ENCODE measurements at places on chromosomes 1 and 21.

- no peak for DNase-seq
Measured at GRCh38 chr21:35933466-35933865, 126.9 kb downstream of the SETD4 start.

DNA sequence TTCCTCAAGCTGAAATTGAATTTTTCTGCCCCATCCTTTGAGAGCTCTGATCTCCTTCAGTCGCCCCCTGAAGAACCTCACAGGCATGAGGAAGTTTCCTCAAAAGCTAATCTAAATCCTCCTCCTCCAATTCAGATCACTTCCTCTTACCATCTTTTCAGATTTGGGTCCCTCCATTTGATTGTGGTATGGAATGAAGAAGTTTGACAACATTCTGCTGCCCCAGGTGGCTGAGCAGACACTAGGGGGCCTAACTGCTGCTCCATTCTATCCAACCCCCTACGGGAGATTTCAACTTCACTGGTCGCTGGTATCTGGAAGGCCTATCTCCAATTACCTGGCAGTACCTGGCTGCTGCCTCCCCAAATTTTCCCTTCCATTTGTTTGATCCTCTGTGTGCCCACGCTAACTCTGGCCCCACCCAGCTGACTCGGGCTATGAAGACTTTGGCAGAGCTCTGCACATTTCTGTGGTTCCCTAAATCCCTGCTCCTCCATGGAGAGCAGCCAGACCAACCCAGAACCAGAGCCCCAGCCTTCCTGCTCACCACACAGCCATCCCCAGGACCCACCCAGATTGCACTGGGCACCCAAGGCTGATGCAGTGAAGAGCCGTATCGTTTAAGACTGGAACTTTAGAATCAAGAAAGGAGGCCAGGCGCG is 7.8 kb downstream of the IRF6 start:
- DNase-seq: no peak

DNA sequence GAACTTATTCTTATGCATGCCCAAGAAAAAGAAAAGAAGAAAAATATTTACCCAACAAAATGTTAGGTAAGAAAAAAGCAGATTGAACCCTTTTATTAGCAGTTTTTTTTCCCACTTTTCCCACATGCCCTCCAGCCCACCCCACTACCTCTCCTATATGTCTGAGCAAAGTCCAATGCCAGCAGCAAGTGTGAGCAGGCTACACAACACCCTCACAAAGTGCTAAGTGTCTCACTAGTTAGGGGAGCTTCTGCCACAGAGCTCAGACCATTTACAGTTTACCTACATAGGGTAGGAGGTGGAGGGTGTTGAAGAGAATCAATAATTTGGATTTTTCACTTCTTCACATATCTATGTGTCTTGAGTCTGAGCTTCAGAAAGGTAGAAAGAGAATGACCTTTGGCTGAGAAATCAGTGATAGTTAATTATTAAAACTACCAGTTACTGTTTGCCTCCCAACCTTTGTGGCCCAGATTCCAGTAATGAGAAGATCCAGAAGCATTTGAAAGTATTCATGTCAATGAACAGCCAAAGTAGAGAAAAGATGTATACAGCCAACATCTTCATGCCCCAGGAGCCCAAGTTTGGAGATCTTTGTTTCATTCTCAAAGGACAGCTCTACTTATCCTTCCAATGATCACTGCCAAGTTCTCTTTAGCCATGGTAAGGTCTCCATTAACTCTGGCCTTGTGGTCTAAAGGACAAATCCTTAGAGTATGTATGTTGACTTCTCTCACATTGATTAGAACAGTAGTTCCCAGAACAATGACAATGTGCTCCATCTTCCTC is 26.2 kb downstream of the OR10J5 start:
- no peak for DNase-seq

DNA sequence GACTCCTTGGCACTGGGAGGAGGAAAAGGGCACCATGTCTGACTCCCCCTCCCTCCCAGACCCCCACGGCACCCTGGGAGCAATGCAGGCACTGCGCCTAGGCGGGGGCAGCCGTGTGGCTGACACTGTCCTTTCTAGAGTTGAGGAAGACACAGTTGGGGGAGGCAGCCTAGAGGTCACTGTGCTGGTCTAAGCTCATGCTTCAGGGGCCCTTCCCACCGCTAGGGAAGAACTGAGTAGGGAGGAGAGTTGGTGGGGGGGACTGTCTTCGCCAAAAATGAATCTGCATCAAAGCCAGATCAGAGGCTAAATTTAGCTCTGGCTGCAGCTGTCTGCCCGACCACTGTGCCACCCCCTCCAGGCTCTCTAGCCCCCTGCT is 3.4 kb downstream of the SEMA6C start:
- DNase-seq: no peak

DNA sequence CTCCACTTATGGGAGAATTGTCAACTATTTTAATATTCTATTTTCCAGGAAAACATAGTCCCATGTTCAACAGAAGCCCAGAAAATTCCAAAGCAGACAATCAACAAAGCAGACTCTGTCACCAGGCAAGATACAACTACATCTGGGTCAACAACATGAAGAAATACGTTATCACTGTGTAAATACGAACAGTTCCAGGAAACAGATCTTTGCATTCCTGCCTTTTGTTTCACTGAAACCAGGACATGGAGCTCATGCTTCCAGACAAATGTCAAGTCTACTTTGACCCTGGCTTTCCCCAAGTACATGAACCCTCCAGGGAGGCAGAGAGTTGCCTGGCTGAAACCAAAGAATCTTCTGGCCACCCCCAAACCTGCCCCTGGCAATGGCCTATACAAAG is 106.7 kb downstream of the SETD4 start:
- no peak for DNase-seq

DNA sequence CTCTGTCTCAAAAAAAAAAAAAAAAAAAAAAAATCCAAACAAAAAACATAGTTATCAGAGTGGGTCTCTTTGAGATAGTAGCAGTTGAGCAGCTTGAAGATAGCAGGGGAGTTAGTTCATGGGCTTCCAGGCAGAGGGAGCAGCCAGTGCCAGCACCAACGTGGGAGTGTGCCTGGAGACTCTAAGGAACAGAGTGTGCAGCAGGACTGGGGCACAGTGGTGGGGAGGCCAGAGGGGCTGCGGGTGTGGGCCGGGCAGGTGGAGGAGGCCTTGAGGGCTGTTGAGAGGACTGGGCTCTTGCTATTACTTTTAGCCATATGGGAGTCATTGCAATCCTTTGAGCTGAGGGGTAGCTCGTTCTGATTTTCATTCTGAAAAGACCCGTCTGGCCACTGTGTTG is 63.8 kb downstream of the RYR2 start:
- no peak for DNase-seq

- DNase-seq: no peak
Measured at GRCh38 chr1:198530953-198531352, 9.5 kb downstream of the ATP6V1G3 start.

GRCh38 chr1:19336543-19336942 is 24.4 kb downstream of the SLC66A1 start:
- DNase-seq: no peak

DNA sequence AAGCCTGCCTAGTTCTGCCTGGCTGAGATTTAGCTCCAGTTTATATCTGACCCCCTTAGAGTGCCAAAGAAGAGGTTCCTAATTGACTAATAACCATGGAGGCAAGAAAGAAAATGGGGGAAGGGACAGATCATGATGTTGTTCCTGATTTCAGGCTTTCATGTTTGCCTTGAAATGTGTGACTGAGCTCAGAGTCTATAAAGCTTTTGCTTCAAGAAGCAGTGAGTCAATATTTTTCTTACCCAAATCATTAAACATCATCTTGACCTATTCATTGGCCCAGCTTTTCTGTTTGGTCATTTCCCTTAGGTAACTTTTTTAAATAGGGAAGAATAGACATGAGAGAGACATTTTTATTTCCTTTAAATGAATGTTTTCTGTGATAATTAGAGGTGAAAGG is 55.9 kb downstream of the HHAT start:
- no peak for DNase-seq

GRCh38 chr1:191977874-191978506 is 180.3 kb upstream of the RGS18 start:
- no peak for DNase-seq

GRCh38 chr1:63199706-63200335 is 122.5 kb upstream of the FOXD3 start:
- DNase-seq: no peak

- no peak for DNase-seq
Measured at GRCh38 chr1:108962681-108963051, 618 bp downstream of the CLCC1 start.

GRCh38 chr1:167093846-167094516 is at the start of gene STYXL2:
TSS of gene STYXL2 (plus strand) at chr1:167094075. CDS start at chr1:167094850, 775 bp downstream.
- no peak for DNase-seq

- no peak for DNase-seq
Measured at GRCh38 chr21:43981871-43982210, 30.3 kb upstream of the TRAPPC10 start.

GRCh38 chr1:231194476-231194842 is 32.6 kb downstream of the TRIM67 start:
- no peak for DNase-seq

- no peak for DNase-seq
Measured at GRCh38 chr1:68673771-68674170, 176.9 kb upstream of the DEPDC1 start.

DNA sequence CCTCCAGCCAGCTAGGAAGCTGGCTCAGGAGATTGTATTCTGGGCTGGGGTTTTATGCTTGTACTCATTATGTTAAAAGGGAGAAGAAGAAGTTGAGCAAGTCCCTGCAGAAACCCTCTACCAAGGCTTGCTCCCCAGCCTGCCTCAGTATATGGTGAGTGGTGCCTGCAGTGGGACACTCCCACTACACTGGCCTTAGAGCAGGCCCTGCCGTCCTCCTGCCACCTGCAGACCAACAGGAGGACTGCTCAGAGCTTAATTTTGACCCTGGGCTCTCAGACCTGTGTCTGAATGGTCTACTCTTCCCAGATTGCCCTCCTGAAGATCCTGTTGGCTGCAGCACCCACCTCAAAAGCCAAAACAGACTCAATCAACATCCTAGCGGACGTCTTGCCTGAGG is 13.0 kb downstream of the STRIP1 start:
- DNase-seq: no peak

All from esophagus squamous epithelium (tissue), 5 donors.